Sciatic nerve (tissue), 2 donors: ENCODE measurements at places on chromosomes 16 and 17.
A peak's percentile ranks its signal among the peaks of the same experiment; 100 is the strongest.

DNA sequence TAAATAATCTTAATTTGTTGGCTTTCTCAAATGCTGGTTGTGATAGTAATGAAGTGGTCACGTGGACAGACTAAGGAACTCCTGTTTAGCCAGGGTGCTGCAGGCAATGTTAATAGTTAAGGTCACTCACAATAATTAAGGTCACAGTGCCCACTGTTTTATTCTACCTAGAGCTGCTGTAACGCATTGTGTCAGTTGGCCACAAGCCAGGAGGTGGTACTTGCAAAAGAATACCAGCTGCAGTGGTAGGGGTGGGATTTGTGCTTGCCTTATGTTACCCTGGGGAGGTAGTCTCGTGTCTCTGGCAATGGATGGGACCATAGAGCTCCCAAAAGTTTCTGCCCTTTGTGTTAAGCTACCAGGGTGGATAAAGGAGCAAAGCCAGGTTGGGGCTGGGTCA lies 969.1 kb upstream of the CDH8 start:
- no peak for DNase-seq

GRCh38 chr16:1245452-1246020 lies 5.0 kb downstream of the TPSAB1 start:
- DNase-seq: no peak

DNA sequence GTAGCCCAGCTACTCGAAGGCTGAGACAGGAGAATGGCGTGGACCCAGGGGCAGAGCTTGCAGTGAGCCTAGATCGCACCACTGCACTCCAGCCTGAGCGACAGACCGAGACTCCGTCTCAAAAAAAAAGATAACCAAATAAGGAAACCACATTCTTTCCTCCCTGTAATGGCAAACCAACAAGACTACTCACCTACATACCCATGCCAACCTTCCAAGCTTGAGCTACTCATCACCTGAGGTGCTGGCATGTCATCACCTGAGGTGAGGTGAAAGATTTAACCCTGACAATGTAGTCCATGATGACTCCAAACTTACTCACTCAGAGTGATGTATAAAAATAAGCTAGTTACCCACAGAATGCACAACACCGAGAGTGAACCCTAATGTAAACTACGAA lies 85.2 kb downstream of the SMG6 start:
- DNase-seq: no peak

DNA sequence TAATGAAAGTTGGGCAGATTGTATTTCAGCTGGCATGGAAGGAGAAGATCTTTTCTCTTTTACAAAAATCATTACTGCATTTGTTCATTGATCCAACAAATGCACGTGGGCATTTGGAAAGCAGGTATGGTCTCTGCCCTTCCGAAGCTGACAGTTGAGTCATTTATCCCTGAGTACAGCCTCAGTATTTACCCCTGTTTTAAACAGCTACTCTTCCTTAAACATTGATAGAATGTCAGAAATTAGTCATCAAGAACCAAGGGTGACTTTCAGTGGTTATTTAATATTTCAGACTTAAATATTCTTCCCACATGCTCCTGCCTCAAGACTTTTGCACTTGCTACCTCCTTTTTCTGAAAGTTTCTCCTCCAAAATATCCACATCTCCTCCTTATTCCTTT lies 226.7 kb upstream of the HSBP1 start:
- no peak for DNase-seq

DNA sequence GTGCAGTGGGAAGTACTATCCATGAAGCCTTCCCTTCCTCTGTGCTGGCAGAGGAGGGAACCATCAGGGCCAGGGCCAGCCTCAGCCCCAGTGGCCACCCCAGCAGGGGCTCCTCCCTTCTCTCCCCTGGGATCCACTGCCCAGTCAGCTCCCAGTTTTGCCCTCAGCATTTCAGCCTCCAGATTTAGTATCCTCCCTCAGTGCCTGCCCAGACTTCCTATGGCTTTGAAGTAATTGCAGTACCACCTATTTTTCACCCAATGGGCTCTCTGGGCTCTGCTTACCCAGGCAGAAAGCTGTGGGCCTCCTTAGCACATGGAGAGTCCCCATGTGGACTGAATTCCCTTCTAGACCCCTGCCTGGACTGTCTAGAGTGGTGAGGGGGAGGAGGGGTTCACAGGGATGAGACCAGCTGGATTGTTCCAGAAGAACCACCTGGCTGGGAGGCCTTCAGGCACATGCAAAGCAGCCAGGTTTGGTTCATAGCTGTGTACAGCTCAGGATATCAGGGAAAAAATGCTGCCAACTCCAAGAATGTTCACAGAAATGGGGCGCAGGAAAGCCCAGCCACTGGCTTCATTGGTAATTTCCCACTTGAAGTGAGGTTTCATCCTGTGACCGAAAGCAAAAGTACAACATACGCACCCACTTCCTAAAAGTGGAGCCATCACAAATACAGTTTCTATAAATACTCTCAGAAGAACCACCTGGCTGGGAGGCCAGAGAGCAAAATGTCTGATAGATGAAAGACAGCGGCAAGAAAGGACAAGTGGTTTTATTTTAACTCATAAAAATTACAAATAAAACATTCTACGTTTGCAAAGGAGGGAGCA lies 15.2 kb upstream of the HERPUD1 start:
- no peak for DNase-seq

DNA sequence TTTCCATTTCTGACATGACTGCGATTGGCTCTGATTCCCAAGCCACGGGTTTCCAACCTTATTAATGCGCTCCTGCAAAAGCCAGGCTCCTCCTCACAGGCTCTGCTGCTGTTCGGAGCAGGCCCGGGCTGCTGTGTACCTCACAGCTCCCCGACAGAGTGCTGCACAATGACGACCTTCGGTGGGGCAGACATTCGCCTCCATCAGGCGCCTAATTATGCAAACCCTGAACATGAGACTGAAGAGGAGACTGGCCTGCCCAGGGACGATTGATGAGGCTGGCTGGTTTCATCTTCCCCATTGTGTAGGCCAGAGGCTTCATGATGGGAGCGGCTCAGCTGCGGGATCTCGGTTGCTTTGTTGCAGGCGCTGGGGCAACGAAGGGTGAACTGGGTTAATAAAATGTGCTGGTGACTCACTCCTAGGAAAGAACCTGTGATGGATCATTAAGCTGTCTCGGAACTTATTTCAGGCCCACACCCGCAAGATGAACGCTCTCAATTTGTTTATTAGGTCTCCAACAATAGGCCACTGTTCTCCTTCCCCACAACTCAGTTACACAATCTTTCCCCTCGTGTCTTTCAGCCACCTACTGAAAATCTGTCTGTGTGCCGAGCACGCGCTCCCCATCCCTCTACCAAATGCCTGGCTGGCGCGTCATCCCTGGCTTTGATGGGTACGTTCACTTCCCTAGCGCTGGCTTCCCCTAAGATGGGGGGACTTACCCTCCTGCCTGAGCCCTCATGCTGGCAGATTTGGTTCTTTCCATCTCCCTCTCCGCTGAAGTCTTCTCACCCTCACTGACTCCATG lies 27.2 kb upstream of the TOB1 start:
- DNase-seq: peak; percentile 77

DNA sequence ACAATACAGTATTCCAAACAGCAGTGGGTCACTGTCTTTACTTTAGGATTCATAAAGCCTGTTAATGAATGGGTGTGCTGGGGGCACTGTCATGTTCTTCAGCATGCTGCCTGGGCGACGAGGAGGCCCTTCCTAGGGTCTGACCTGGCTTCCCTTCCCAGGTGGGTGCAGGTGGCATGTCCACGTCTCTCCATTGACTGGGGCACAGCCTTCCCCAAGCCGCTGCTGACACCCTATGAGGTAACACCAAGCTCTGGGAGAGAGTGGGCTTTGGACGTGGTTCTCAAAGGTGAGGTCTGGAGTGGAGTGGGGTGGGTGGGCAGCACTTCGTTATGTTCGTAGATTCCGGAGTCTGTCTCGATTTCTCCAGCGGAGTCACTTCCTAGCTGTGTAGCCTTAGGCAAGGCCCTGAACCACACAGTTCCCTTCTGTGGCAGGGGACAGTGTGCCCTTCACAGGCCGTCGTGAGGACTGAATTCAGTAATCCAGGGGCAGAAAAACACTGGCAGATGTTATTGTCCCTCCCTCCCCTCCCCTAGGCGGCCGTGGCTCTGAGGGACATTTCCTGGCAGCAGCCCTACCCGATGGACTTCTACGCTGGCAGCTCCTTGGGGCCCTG lies 771 bp upstream of the OVCA2 start:
- no peak for DNase-seq

- DNase-seq: peak; percentile 86
These were observed at the start of gene NHLRC4 for GRCh38 chr16:566475-567372. TSS of gene NHLRC4 (plus strand) at chr16:567005. CDS start at chr16:568048, 1,043 bp downstream.

- no peak for DNase-seq
These were observed 10.4 kb downstream of the GPATCH8 start for GRCh38 chr17:44492706-44493272.

DNA sequence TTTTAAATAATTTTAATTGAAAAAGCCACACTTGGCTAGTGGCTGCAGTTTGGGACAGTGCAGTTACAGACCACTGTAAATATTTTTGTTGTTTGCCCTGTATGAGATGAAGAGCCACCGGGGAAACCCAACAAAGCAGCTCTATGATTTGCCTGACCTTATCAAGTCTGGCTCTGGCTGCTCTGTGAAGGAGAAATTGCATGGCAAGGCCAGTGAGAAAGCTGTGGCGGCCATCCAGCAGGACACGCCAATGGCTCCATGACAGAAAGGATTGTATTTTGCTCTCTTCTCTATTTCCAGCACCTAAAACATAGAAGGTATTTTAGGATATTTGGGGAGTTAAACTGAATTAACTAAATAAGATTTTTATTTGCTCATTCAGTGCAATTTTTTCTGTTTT lies 330.0 kb upstream of the DYNLRB2 start:
- no peak for DNase-seq

DNA sequence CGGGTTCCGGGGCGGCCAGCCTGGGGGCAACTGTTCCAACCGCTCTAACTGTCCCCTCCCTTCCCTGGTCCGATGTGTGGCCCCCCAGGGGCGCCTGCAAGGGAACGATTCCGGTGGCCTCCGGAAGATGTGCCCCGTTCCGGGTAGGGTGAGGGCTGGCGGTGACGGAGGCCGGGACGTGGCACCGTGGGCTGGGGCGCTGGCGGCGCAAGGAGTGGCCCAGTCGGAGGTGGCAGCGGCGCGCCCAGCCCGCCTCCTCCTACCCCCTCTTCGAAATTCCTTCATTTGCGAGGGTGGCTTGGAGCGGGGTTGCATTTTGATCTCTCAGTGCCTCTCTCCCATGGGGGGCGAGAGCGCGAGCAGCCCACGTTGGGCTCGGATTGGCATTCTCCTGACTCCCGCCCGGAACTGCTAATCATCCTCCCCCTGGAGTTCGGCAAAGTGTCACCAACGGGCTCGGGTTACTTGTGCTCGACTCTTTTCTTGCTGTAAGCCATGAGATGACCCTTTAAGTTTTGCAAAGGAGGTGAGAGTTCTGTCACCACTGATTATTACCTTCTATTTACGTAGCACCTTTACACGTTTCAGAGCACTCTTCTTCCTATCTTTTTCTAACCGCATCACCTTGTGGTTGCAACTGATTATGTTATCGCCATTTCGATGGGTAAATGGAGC lies 622 bp downstream of the NDEL1 start:
- DNase-seq: peak; percentile 82

DNA sequence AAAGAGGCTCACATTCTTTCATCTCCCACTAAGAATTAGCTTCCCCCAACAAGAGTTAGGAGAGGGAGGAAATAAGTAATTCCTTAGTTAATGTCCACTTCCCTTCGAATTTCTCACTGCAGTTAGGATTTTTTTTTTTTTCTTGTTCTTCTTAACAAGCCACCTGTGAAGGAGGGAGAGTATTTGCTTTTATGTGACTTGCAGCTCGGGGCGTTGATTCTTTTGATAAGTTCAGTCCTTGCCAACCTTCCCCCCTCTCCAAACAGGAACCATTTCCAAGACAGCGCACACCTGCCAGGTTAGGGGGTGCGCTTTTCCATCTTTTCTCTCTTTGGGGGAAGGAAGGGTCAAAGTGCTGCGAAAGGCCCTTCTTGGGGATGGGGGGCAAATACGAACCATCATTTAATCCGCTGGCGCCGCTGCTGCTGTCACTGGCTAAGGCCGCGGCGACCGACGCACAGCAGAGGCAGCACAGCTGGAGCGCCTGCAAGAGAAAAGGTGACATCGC lies 758 bp downstream of the ADAMTS18 start:
- no peak for DNase-seq

DNA sequence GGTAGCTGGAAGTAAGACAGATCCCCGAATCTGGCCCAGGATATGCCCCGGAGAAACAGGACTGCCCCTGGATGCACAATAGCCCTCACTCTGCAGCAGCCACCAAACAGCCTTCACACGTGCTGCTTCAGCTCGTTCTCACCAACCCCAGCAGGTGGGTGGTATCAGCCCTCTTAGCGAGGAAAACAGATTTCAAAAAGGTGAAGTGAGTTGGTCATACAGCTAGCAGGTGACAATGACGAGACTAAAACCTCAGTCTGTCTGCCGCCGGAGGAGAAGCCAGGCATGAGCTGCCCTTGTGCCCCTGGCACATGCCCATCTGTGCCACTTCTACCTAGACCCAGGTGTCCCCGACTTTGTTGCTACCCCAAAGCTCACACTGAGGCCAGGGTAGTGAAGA lies 92.4 kb downstream of the YPEL2 start:
- DNase-seq: no peak

- DNase-seq: no peak
These were observed 786 bp upstream of the CDK5RAP3 start for GRCh38 chr17:47969930-47970724.

DNA sequence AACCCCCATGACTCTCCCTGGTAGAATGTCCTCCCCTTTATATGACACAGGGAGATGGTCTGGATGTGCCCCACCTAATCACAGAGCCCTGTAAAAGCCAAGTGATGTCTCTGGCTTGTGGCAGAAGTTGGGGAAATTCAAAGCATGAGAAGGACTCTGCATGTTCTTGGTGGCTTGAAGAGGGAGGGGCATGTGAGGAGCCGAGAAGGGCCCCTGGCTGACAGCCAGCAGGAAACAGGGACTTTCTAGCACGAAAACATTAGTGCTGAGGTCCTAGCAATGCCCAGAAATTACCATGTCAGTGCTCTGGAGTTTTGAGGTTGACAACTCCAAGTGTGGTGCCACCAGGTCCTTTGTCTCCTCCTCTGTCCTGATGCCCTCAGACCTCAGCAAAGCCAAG lies 75.9 kb downstream of the USP22 start:
- DNase-seq: no peak

- DNase-seq: no peak
These were observed 31.4 kb upstream of the ADCY7 start for GRCh38 chr16:50234771-50235556.

GRCh38 chr17:31202968-31203367 lies 94.1 kb downstream of the OMG start:
- DNase-seq: no peak

DNA sequence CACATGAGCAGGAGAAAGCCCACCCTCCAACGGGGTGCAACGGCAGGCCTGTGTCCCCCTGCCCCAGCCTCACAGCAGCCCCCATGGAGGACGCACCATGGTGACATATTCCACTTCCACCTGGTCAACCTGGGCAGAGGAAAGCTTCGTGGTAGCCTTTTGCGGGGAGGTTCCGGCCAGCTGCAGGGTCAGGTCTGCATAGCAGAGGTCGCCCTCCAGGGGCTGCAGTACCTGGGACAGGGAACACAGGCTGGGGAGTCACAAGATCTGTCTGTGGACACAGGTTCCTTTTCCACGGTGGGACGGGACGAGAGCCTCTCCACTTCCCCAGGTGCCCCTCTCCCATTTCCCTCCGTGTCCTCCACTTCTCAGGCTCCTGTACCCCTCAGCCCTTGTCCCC lies 17.1 kb downstream of the CD300LF start:
- DNase-seq: no peak

GRCh38 chr17:79810130-79811010 lies 13.5 kb upstream of the CBX8 start:
- DNase-seq: no peak
